ENCODE measurements at places on chromosomes 6 and 20. TPM values are rescaled to one million over a fixed set of nuclear protein-coding genes. Genes with fewer than 3 reads are reported as not detected.

The SFTA2 gene
- not detected for total RNA-seq

- peak; percentile 37 for DNase-seq
Measured at GRCh38 chr20:44646023-44646640, 5.4 kb downstream of the ADA start.

- DNase-seq = no peak
Measured at GRCh38 chr6:127347178-127347577, 3.8 kb upstream of the ECHDC1 start.

GRCh38 chr6:36493319-36493718 is 50.5 kb downstream of the KCTD20 start:
- no peak for DNase-seq

- peak; percentile 67 for DNase-seq
Measured at GRCh38 chr20:4898282-4899244, 102.7 kb downstream of the SLC23A2 start.

- DNase-seq = peak; percentile 83
Measured at GRCh38 chr6:163355426-163355991, 59.0 kb upstream of the QKI start.

Measured in Right ventricle myocardium superior (tissue), 1 donor.